NCI-H460 (cell line): ENCODE measurements at places on chromosomes 3 and 15.

- DNase-seq = no peak
Measured at GRCh38 chr3:149941186-149941585, 29.5 kb downstream of the PFN2 start.

DNA sequence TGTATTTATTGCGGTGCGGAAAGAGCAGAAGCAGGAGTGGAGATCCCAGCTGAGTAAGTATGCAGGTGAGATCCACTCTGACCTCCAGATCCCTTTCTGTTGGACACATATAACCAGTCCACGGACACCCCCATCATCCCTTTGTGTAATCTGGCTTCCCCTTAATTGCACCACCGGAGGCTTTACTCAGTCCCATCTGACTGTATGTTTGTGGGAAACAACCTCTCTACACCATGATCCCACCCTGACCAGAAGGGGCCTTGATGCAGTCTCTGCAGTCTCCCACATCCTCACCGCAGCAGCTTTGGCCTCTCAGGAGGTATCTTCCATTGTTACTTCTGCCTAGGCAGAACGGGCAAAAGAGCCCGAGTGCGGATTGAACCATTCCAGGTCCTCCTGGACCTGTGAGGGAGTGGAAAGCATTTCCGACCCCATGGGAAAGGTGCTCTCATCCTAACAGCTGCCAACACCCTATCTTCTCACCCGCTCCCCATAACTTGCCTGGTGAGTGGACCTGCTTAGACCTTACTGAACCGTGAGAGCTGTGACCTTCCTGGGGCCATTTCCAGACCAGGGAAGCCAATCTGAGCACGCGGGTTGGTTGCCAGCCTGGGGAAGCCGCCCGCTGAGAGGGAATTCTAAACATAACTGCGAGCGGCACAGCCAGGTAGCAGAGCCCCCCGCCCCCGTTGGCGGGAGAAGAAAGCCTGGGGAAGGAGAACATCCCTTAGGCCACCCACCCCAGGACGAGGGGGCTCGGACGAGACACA lies 1.1 kb downstream of the SLCO2A1 start:
- DNase-seq = no peak

DNA sequence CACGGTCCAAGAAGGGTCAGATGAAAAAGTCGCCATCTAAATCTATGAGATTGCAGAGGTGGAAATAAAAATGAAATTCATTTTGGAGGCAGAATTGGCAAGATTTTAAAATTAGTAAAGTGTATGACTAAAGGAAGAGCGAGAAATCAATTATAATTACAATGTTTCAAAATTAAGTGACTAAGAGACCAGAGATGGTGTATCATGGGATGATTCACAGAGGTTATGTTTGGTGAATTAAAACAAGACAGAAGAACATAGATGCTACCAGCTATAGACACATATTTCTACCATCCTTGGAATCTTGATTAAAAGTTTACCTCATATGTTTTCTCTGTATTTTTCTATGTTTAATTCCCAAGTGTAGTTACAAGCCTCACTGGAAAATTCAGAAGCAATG lies 308.9 kb upstream of the DNAJC19 start:
- DNase-seq = no peak

DNA sequence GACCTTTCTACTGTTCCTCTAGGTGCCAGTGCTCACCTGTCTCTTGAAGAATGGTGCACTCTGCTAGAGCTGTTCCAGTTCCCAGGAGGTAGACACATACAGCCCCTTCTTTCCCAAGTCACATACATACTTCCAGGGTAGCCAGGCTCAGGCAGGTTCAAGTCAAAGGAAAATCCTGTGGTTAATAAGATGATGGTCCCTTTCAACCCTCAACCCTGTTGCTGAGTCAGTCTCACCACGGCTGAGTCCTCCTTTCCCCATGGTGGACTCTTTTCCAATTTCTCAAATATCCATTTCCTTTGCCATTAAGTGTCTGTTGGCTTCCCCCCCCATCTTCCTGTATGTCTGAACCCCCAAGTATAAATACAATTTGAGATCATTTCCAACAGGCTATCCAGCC lies 56.1 kb upstream of the ACAN start:
- DNase-seq = no peak

DNA sequence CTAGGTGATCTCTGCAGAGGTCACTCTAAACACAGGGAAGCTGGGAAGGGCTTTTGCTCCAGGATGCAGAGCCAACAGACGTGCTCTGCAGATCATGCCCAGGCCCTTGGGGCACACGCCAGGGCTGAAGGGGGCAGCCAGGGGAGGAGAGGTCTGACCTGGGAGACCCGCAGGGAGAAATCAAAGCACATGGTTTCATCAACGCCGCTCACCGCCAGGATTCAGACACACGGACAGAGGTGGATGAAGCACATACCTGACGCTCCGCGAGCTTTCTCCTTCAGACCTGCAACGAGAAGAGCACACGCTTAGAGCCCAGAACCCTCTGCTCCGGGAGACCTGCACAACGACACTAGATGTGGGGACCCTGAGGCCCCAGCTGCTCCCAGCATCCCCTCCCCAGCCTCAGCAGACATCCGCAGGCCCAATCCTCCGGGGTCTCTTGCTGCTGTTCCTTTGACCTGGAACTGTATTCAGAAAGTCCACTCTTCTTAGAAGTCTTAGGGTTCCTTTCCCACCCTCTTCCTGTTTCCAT lies 90.7 kb upstream of the IQSEC1 start:
- DNase-seq = no peak

DNA sequence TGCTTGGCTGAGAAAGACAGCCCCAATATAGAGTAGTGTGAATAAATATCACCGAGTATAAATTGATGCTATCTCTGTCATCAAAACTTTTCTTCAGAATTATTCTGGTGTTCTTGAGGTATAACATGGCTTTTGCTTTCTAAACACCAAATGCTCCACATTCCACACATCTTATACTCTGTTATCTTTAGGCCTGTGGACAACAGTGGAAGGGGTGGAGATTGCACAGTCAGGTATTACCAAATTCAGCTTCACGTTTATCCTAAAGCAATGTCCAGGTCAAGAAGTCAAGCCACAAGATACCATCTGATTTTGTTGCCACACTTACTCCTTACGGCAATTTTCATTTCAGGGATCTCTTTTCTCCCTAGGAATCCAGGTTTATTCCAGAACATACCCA lies 394.8 kb downstream of the SI start:
- no peak for DNase-seq

DNA sequence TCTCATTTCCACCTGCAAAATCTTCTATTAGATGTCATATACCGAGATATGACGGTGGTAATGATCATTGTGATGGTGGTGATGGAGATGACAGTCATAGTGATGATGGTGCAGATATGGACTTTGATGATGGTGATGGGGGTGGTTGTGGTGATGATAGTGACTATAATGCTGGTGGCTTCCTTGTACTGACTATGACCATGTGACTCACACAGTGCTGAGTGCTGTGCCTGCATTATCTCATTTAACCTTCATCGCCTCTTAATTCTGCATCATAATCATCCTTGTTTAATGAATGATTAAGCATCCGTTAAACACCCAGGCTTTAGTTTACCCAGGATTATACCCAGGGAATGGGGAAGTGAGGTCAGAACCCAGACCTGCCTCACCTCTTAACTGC lies 331.7 kb downstream of the FEZF2 start:
- DNase-seq = no peak

- DNase-seq = no peak
Measured at GRCh38 chr15:40082195-40082883, 26.3 kb downstream of the BMF start.

DNA sequence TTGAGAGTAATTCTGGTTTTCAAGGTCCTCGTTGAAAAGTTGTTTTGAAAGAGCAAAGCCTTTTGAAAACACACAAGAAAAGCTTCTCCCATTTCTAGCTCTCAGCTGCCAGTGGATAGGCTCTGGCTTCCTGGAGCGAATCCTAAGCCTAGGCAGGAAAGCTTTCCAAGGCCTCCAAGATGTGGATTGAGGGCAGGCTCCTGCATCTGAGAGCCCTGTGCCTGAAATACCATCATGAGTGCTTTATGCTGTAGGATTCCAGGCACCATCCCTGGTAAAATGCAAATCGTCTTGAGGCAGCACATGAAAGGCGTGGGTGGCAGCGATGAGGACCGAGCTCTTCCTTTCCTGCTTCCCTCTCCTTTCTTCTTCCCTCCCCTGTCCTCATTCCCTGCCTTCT lies 60.7 kb upstream of the CORO2B start:
- DNase-seq = no peak
